ENCODE measurements at places on chromosomes 2 and 18.

GRCh38 chr2:98084151-98084868, 2.7 kb upstream of the VWA3B start:
- DNase-seq: no peak

GRCh38 chr2:112627060-112628040, 18.4 kb upstream of the SLC20A1 start:
- DNase-seq: peak; percentile 80

GRCh38 chr18:11269257-11269656, 119.9 kb upstream of the PIEZO2 start:
- DNase-seq: peak; percentile 42

DNA sequence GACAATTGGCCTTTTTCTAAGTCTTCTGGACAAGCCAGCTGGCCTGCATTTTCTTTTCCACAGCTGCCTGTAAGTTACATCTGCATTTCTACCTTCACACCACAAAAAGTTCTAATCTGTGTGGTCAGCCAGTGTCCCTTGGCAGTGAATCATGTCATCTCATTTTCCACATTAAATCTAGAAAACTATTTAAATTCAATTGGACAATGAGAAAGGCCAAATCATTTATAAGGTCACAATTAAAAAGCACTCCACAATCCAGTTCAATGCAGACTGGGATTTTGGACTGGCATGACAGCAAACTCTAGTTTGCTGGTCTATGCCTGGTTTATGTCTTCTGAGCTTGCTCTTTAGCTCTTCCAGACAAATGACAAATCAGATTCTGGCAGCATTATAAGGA, 494.2 kb upstream of the SPHKAP start:
- DNase-seq: no peak

DNA sequence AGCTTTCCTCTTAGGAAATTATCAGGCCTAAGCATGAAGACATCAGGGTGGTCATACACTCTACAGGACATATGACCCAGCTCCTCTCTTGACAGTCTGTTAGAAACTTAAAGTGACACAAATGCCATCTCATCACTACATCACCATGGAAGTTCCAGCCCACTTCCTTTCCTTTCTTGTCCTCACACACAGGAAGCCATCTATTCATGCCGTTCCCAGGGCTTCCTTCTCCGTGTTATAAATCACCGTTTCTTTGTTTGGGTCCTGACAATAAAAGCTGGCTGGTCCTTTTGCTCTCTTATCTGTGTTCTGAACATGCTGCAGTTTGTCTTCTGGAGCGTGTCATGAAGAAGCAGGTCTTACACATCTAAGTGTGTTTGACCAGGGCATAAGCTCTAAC, 692.1 kb upstream of the CELF4 start:
- DNase-seq: no peak

DNA sequence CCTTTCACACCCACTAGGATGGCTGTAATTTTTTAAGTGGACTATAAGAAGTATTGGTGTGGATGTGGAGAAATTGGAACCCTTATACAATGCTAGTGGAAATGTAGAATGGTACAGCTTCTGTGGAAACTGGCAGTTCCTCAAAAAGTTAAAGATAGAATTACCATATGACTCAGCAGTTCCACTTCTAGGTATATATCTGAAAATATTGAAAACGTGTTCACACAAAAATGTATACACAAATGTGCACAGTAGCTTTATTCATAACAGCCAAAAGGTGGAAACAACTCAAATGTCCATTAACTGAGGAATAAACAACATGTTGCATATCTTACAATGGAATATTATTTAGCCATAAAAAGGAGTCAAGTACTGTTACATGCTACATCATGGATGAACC, 17.7 kb downstream of the TANK start:
- DNase-seq: no peak

- no peak for DNase-seq
These were observed 83.2 kb downstream of the CELF4 start for GRCh38 chr18:37482433-37482832.

DNA sequence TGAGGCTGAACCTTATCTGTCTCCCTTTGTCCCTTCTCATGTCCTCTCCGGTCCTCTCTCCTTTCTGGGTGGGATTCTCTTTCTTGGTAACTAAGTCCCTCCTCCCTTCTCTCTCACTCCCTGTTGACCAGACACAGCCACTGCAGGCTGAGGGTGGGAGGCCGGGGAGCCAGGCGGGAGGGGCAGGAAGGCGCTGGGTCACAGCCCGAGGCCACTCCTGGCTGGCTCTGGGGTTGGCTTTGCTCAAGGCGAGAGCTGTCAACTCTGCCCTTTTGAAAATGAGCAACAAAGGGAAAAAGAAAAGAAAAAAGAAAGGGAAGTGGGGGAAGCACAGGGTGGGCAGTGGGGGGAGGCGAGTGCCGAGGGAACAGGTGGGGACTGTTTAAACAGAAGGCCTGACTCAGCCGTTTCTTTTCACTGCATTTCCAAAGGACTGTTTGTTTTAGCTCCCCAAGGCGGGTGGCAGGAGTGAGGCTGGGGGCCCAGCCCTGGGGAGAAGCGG, 70.5 kb upstream of the IGFBP5 start:
- DNase-seq: no peak

DNA sequence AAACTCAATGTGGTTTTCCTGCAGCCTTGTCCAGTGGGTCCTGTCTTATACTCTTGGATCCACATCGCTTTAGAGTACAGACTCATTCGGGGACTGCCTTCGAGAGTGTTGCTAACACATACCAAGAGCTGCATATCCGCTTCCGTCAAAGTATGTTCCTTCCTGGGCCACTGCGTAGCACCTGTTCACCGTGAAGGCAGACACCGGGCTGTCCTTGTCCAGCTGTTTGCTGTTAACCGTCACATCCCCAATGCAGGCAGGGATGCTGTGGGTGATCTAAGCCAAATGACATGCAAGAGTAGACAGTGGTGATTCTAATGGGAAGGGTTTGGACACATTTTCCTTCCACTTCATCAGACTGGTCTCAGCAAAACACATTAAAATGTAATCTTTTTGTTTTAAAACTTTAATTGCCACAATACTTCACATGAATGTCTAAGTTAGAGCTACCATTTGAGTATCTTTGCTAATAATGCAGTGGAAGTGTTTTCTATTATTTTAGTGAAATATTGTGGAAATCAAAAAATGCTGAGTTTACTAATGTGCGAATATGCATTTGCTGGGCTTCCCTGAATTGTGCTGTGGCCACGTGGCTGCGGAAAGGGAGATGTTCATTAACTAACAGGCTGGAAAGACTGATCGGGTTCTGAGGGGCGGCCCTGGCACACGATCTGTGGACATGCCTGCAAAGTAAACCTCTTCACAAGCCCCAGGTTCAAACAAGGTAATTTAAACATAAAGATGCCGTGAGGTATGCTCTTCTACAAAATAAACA, 169.1 kb downstream of the LAMA1 start:
- no peak for DNase-seq

- no peak for DNase-seq
These were observed 187.0 kb downstream of the MREG start for GRCh38 chr2:215826376-215826775.

DNA sequence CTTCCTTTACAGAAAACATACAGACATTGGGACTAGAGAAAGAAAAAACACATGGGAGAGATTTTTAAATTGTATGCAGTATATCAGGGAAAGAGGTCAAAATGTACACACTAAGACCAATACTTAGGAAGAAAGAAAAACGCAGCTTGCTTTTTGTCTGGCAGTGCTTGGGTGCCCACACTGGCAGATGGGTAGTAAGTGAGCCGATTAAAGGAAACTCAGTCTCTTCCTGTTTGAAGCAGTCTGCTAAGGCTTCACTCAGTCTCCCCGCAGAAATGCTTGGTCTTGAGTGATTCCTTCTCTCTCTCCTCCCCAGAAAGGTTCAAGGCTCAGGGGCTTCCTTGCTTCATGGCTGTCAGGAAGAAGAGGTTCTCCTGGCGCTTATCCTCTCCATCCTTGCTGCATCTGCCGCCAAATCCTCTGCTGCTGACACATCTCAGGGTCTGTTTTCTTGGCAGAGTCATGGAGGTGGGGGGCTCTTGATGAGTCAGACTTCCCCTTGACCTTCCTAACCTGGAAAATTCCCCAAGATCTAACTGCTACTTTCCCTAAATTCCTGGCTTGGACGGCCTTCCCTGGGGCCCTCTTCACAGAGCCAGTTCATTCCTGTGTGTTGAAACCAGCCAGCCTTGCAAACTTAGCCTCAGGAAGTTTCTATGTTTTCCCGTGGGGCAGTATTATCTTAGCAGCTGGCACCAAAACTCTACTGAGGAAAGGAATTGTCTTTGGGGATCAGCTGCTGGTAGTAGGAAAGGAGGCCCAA, 10.5 kb upstream of the TMSB10 start:
- DNase-seq: no peak

DNA sequence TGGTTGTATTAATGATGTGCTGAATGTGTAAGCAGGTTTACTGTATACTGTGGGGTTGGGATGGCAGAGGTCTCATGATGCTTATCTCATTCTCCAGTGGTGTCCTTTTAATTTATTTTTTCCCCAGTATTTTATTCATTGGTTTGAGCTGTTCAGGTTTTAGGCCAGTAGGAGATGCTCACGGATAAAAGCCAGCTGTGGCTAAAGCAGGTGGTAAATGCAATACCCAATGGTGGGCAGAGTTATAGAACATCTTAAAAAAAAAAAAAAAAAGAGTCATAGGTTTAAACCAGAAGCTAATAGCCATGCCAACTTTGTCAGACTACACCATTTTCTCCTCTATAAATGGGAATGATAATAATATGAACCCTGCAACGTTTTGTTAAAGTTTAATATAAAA, 57.8 kb upstream of the NEUROD1 start:
- no peak for DNase-seq

GRCh38 chr2:20647211-20647610, 3.7 kb downstream of the HS1BP3 start:
- no peak for DNase-seq

DNA sequence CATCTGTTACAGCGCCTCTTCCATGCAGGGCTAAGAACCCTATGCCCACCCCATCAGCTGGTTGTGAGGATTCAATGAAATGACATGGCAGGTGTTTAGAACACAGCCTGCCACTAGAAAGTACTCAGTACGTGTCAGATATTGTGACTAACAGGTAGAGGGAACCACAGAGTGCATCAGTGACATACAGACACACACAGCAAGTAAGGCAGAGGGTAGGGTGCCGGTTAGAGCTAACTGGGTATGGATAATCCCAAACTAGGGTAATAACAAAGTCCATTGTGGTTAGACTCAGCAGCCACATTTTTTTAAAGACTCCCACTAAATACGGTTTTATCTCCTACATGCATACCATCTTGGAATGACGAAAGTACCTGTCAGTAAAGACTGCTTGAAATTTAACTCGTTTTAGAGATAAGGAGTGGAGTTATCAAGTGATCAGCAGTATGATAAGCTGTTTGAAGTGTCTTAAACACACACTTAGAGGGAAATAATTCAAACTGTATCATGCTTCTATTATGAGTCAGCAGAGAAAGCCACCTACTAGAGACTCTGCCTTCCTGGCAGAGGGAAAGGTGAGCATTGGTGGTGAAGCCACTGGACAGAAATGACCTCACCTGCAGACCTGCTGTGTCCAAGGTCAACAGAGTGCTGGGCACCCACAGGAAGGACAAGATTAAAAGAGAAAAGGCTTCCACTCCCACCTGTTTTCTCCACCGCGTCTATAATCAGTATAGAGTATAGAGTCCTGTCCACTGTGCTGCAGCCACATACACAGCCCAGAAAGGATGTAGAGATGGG, 20.6 kb downstream of the MPPE1 start:
- DNase-seq: no peak

GRCh38 chr2:97732436-97733340, 19.3 kb downstream of the ZAP70 start:
- no peak for DNase-seq

All from AG08396 (cell line).